ENCODE measurements at places on chromosomes 2 and 18.

- DNase-seq, result no peak
These were observed 15.7 kb upstream of the TTC39C start for GRCh38 chr18:23998820-23999219.

DNA sequence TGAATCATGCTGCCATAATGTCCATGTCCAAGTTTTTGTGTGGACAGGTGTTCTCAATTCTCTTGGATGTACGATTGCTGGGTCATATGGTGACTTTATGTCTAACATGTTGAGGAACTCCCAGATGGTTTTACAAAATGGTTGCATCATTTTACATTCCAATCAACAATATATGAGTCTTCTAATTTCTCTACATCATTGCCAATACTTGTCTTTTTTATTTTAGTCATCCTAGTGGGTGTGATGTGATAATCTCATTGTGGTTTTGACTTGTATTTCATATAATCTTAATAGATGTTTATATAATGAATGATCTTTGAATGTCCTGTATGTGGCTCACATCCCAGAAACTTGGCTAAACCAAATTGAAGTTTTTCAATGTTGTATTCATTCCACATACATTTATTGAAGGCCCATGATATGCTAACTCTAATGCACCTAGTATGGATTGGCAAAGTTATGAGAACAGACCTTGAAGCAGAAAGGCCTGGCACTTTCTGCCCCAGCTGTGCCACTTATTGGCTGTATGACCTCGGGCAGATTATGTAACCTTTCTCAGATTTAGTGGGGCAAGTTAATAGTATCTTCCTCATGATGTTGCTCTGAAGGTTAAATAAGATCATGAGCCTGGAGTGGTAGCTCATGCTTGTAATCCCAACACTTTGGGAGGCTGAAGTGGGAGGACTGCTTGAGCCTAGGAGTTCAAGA, 205.4 kb downstream of the RAB3GAP1 start:
- no peak for DNase-seq

GRCh38 chr2:46216213-46216612, 81.0 kb upstream of the EPAS1 start:
- no peak for DNase-seq

- no peak for DNase-seq
These were observed 1.1 kb upstream of the SALL3 start for GRCh38 chr18:78978349-78979055.

- no peak for DNase-seq
These were observed 20.3 kb downstream of the ALK start for GRCh38 chr2:29900971-29901633.

DNA sequence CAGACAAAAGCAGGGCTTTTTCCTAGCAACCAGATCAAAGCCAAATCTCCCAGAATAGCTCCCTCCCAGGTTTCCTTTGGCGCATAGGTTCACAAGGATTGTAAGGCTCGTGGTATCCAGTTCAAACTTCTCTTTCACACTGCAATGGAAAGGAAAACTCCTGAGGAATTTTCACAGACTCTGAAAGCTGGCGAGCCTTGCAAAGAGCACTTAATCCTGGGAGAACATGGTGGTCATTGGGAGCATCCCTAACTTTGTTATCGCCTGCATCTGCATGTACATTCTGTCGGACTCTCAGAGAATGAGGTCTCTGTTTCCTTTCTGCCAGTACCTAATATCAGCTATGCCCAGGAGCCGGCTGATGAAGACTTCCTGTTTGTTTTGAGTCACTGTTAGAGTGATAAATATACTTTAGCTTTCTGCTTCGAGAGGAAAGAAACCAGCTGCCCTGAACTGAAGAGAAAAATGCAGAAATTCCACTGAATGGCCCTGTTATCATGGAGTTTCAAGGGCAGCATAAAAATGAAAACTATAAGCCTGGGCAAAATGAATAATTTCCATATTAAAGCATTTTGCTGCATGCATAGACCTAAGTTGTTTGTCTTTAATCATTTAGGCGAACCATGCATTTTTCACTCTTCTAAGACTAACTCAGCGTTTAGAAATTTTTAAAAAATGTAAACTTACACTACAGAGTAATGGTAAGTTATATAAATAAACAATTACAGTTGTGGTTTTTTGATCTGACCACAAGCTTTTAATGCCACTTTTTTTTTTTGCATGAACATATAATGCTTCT, 76.4 kb upstream of the ZEB2 start:
- no peak for DNase-seq

DNA sequence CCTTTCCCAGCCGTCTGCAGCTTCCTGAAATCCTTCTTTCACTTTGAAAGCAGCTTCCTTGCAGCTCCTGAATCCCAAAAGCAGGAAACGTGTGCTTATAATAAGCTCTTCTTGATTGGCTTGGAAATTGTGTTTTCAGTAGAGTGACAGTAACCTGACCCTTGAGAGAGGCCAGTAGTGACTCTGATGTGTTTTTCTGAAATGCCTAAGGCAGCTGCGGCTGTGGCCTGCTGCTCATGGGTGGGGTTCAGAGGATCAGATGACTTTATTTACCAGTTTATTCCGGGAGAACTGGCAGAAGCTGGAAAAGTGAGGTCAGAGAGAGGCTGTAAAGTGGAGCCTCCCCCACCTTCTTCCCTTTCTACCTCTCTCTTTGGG, 31.9 kb upstream of the RPIA start:
- DNase-seq, result no peak
